ENCODE measurements at places on chromosomes 5 and 9.

DNA sequence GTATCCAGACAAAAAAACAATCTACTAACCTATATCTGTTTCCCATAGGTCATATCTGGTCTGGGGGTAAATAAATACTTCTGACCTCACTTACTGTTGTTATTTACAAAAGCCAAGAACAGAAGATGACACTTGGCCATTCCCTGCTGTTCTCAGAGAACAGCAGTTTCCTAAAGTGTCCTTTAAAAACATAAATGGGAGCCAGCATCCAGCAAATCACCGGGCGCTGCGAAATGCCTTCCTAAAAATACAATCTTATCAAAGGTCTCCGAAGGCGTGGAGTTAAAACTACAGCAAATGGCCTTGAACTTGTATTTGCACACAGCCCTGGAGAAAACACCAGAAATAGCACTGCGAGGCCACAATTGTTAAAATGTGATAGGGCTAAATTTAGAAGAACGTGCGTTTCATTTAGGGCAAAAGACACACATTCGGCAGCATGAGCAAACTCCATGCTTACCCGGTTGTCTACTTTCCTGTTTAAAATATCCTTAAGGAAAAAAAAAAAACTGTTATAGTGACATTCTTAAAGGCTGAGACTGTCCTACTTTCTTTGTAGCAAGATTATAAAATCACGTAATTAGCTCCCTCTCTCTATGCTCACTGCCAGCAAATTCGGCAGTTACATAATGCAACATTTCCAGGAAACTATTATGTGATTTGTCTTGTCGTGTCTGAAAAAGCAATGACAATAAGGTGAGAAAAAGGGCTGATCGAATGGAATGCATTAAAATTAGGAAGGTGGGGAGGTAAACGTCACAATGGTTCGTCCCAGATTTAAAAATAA lies 1.5 kb downstream of the NFIL3 start:
- H3K27ac ChIP-seq: no peak overlapping the region
- H3K27me3 ChIP-seq: peaks cover 12% of the 10 kb centered on the region
- H3K4me1 ChIP-seq: peaks cover 6% of the 10 kb centered on the region
- DNase-seq: no peak

- H3K36me3 ChIP-seq: no peaks in the 10 kb centered on the region
- no peaks in the 10 kb centered on the region for H3K27me3 ChIP-seq
- H3K4me3 ChIP-seq: no peak overlapping the region
- H3K4me1 ChIP-seq: no peaks in the 10 kb centered on the region
- DNase-seq: no peak
These were observed 75.4 kb downstream of the RASEF start for GRCh38 chr9:82987370-82988189.

DNA sequence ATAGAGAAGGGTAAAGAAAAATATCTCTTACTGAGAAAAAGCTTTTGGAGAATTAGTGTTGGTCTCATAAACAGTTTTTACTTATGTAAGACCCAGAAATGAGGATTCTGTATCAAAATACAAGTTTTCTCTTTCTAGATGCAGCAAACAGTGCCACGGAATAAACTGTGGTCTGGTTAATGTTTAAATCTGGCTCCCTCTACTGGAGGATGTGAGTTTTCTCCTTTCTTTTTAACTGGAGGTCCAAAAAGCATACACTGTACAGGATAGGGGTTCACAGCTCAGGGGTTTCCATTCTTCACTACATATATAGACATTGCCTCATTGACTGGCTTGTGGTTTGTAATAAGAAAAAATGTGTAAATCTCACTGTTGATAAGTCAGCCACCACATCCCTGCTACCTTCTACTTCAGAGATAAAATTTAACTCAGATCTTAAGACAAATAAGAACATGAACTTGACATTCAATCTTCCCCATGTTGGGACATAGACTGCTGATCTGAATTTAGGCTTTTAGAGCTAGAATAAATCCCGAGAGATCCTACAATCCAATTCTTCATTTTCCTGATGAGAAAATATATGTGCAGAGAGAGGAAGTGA lies 98.9 kb downstream of the CFAP95 start:
- DNase-seq: no peak
- H3K27ac ChIP-seq: no peak overlapping the region
- no peak overlapping the region for H3K4me3 ChIP-seq
- H3K36me3 ChIP-seq: no peaks in the 10 kb centered on the region

- no peak overlapping the region for H3K27ac ChIP-seq
- H3K4me3 ChIP-seq: no peak overlapping the region
- no peak for DNase-seq
- H3K36me3 ChIP-seq: no peaks in the 10 kb centered on the region
These were observed 36.6 kb upstream of the RAPGEF1 start for GRCh38 chr9:131776473-131776872.

GRCh38 chr5:170611449-170612090 lies 107.8 kb downstream of the KCNIP1 start:
- no peak overlapping the region for H3K4me3 ChIP-seq
- no peaks in the 10 kb centered on the region for H3K36me3 ChIP-seq
- DNase-seq: no peak
- H3K4me1 ChIP-seq: no peaks in the 10 kb centered on the region

- DNase-seq: no peak
- no peaks in the 10 kb centered on the region for H3K27me3 ChIP-seq
- no peaks in the 10 kb centered on the region for H3K4me1 ChIP-seq
- no peak overlapping the region for H3K27ac ChIP-seq
- H3K36me3 ChIP-seq: no peaks in the 10 kb centered on the region
These were observed 170.9 kb downstream of the FGF1 start for GRCh38 chr5:142515036-142515435.

DNA sequence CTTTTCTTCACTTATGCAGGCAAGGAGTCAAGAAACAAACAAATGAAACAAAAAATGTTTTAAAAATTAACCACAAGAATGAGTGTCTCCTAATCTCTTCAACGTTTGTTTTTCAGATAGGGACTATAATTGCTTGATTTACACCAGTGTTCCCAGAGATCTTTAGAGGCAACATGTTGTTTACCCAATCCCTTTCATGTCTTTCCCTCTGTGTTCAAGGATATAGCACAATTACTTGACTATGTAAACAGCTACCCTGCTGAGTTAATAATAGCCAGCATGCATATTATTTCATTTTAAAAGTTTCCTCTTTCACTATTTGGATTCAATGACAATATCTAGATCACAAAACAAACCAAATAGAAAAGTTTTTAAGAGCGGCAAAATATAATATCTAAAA lies 25.1 kb upstream of the SHISAL2B start:
- H3K4me1 ChIP-seq: no peaks in the 10 kb centered on the region
- no peak for DNase-seq
- peaks cover 2% of the 10 kb centered on the region for H3K27me3 ChIP-seq
- H3K36me3 ChIP-seq: no peaks in the 10 kb centered on the region

- no peak overlapping the region for H3K4me3 ChIP-seq
- H3K27me3 ChIP-seq: no peaks in the 10 kb centered on the region
- no peak overlapping the region for H3K27ac ChIP-seq
- DNase-seq: no peak
- no peaks in the 10 kb centered on the region for H3K36me3 ChIP-seq
- no peaks in the 10 kb centered on the region for H3K4me1 ChIP-seq
These were observed 25.1 kb downstream of the PAEP start for GRCh38 chr9:135586601-135587109.

- no peaks in the 10 kb centered on the region for H3K27me3 ChIP-seq
- no peaks in the 10 kb centered on the region for H3K36me3 ChIP-seq
- no peak overlapping the region for H3K4me3 ChIP-seq
These were observed 194.7 kb downstream of the CHSY3 start for GRCh38 chr5:130099008-130099407.

DNA sequence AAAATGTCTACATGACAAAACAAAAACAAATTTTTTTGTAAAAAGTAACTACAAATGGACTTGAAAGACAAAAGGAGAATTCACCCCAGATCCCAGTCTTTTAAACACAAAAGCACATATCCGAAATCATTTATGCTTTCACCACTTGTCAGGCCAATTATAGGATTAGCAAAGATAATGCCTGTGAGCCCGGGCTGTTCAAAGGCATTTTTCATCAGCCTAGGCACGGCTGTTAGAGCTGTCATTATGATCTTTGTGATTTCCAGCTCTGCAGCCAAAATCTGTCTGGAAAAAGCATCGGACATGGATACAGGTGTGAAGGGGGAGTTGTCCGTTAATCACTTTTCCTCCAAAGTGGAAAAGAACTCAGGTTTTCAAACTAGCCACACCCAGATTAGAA lies 23.6 kb upstream of the RAB14 start:
- no peak overlapping the region for H3K4me3 ChIP-seq
- H3K27me3 ChIP-seq: no peaks in the 10 kb centered on the region
- no peak for DNase-seq
- H3K27ac ChIP-seq: no peak overlapping the region
- H3K4me1 ChIP-seq: no peaks in the 10 kb centered on the region

DNA sequence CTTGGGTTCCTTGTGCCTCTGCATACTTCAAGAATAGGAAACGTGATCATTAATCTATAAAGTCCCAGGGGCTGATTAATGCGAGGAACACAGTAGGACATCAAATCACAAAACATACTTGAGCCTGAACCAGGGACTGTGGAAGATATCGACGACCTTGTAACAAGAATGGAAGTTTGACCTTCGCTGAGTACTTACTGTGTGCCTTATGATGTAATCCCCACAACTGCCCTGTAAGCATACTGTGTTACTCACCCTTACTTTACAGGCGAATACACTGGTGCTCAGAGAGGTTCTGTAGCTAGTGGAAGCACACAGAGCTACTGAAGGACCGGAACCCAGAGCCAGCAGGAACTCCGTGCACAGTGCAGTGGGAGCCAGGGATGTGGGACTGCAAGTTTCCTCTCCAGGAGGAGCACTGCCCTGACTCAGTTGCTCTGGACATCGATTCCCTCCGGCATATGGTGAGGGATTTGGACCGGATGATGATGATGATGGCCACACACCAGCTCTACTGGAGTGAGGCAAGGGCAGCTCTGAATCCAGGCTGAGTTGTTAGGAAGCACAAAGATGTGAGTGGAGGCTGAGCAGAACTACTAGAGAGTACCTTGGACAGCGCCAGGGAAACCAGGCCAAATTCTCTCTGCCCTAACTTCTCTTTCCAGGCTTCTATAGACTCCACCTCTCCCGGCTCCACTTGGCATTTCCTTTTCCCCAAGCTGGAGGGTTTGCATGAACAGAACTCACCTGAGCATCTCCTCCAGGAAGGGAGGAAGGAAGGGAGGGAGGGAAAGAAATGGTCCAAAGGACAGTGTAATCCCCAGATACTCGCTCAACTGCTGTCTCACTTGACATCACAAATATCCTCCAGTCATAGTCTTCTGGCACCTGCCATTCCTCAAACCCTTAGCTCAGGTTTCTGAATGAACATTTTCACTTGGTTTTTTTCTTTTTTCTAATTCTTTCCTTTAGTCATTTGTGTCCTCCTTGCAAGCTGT lies 1.5 kb upstream of the GABBR2 start:
- DNase-seq: no peak
- no peaks in the 10 kb centered on the region for H3K4me1 ChIP-seq
- H3K36me3 ChIP-seq: no peaks in the 10 kb centered on the region
- no peak overlapping the region for H3K27ac ChIP-seq

- DNase-seq: no peak
- no peaks in the 10 kb centered on the region for H3K27me3 ChIP-seq
- H3K27ac ChIP-seq: no peak overlapping the region
These were observed 167.2 kb downstream of the CFAP90 start for GRCh38 chr5:7683753-7684152.

DNA sequence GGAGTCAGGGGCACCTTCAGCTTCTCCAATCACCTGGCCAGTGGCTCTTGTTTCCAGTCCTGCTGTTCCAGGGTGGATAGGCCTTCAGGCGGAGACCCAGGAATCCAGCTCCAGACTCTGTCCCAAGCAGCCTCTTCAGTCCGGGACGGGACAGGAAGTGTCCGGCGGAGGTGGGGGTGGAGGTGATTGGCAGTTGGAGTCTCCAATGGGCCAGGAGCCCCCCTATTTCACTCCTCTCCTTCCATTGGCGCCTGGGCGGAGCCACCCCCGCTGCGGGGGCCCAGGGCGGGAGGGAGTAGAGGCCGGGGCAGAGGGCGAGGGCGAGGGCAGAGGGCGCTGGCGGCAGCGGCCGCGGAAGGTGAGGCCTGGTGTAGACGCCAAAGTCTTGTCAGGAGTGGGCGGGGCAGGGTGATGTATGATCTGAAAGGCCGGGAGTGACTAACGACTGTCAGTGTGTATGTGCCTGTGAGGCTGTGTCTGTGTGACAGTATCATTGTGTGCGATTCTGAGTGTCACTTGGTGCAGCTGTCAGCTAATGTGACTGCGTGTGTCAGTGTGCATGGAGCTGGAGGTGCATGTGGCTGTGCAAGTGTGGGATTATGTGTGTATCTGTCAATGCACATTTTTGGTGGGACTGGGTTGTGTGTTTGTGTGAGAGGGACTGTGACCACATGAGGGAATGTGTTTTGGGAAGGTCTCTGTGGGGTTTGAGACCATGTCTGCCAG lies at the start of gene IL11RA:
Gene IL11RA (plus strand): TSS at position 310 of the 726 bp plus-strand sequence. CDS start 3,033 bp downstream, outside the sequence.
- H3K27ac ChIP-seq: 0 out of 2 replicates have a peak within 1 kb of the TSS, but pooled peaks have one; percentile 31
- H3K4me1 ChIP-seq: peaks cover 15% of the 10 kb centered on the region
- peaks cover 2% of the 10 kb centered on the region for H3K36me3 ChIP-seq

DNA sequence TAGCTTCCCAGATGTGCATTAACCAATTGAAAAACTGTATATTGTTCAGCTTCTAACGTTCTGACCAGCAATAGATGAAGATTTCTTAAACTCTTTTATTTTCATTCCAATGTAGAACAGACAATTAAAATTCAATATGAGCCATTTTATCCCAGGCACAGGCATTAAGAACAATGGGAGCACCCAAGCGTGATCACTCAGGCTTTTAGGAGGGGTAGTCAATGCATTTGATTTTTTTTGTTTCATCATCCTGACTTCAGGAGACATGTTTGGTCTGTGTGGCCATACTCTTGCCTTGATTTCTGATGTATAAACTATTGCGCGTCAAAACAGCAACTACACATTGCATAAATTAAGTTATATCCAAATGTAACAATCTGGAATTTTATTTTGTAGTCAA lies 653.0 kb upstream of the RORB start:
- no peak overlapping the region for H3K4me3 ChIP-seq
- H3K4me1 ChIP-seq: no peaks in the 10 kb centered on the region
- H3K36me3 ChIP-seq: no peaks in the 10 kb centered on the region
- H3K27me3 ChIP-seq: no peaks in the 10 kb centered on the region

- no peaks in the 10 kb centered on the region for H3K27me3 ChIP-seq
- DNase-seq: no peak
- no peak overlapping the region for H3K4me3 ChIP-seq
- no peaks in the 10 kb centered on the region for H3K36me3 ChIP-seq
- peaks cover 11% of the 10 kb centered on the region for H3K4me1 ChIP-seq
- H3K27ac ChIP-seq: no peak overlapping the region
These were observed 114.1 kb downstream of the PIK3R1 start for GRCh38 chr5:68329554-68330255.

DNA sequence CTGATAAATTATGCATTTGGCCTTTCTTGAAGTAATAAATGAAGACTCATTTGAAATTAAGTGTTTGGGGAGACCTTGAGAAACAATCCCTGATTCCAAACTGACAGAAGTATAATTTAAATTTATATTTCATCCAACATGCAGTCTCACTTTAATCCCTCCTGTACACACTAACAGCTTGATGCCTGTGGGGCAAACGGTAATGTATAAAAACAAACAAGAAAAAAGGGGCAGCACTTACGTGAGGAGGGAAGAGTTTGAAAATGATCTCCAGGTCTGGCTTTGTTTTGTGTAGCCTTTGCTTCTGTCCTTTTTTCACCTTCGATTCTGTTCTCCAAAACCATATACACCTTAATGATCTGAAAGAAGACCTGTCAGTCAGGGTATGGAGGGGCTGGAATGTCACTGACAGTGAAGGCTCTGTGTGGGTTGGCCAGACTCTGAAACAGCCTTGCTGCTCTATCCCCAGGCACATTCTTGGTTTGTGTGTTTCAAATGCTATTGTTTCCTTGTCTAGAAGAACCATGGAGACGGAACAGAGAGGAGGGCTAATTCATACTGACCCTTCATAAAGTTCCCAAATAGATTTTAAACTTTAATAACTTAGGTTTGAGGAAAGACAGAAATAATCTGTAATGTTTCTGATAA lies 338.2 kb upstream of the WWC1 start:
- no peaks in the 10 kb centered on the region for H3K27me3 ChIP-seq
- DNase-seq: no peak
- H3K36me3 ChIP-seq: no peaks in the 10 kb centered on the region
- H3K4me3 ChIP-seq: no peak overlapping the region

Data from GM12878 (cell line).